ENCODE measurements at places on chromosomes 5 and 9.

DNA sequence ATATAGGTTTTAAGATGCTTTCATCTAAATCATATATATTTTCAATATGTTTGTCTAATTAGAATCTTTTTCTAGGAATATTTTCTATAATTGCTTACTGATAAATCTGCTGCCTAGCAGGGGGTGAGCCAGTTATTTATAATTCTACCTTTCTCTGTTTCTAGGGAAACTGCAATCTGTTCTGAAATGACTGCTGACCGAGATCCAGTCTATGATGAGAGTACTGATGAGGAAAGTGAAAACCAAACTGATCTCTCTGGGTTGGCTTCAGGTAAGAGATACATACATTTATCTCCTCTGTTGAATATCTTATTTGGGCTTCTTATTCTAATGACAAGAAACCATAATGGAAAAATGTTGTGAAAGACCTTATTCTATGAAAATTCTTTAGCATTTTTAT lies 127.3 kb downstream of the XRCC4 start:
- no peak for DNase-seq

DNA sequence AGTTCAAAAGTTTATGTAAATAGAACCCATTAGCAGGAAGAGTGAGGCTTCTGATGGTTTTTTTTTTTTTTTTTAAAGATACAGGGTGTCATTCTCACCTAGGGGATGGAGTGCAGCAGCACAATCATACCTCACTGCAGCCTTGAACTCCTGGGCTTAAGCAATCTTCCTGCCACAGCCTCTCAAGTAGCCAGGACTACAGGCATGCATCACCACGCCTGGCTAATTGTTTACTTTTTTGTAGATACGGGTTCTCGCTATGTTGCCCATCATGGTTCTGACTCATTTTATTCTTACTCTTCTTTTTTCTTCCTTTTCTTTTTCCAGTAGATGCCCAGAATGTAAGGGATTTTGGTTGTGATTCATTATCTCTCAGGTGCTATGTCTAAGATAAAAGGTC lies 201.1 kb downstream of the NNT start:
- DNase-seq: no peak

GRCh38 chr9:99411068-99411467 lies 189.0 kb downstream of the SEC61B start:
- no peak for DNase-seq

DNA sequence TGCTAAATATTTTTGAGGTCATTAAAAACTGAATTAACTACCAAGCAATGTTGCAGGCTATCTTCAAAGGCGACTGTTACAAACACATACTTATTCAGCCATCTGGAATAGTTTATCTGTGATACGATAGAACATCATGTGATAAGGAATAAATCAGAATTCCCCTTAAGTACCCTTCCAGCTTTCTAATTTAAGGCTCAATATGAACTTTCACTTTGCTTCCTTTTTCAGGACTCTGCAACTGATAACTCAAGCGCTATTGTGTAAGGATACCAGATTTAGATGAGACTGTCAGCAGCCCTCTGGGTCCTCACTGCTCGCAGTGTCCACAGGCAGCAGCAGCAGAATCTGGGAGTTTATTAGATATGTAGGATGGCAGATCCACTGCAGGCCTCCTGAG lies 416.3 kb downstream of the SPATA31D1 start:
- DNase-seq: no peak

- DNase-seq: no peak
Measured at GRCh38 chr9:97845130-97845529, 7.9 kb upstream of the FOXE1 start.

DNA sequence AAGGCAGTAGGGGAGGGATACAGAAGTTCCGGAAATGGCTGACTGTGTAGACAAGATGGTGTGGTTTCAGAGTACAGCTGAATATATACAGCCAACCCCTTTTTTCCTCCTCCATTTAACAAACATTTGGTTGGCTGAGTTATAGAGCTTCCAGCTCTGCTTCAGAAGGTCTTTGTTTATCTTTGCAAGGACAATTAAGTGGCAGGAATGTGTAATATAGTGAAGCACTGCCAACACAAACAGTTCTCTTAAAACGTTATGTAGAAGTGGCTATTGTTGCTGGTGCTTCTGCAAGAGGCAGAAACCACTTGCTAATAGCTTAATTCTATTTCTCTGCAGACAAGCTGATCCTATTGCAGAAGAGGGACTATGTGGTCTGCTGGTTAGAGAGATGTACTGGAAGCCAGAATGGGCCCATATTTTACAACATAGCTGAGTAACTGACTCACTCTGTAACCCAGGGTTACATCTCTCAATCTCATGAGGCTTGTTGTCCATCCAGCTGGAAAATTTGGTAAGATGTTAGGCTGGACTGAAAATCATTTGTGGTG lies 62.7 kb upstream of the OSMR start:
- no peak for DNase-seq

DNA sequence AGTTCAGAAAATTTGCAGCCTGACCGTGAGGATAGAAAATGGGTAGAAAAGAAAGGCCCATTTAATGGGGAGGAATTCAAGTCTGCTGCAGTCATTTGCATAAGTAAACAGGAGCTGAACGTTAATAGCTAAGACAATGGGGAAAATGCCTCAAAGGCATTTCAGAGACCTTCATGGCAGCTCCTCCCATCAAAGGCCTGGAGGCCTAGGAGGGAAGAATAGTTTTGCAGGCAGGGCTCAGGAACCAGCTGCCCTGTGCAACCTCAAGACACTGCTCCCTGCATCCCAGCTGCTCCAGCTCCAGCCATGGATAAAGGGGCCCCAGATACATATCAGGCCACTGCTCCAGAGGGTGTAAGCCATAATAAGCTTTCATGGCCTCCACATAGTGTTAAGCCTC lies 32.2 kb upstream of the CDH18 start:
- DNase-seq: no peak

DNA sequence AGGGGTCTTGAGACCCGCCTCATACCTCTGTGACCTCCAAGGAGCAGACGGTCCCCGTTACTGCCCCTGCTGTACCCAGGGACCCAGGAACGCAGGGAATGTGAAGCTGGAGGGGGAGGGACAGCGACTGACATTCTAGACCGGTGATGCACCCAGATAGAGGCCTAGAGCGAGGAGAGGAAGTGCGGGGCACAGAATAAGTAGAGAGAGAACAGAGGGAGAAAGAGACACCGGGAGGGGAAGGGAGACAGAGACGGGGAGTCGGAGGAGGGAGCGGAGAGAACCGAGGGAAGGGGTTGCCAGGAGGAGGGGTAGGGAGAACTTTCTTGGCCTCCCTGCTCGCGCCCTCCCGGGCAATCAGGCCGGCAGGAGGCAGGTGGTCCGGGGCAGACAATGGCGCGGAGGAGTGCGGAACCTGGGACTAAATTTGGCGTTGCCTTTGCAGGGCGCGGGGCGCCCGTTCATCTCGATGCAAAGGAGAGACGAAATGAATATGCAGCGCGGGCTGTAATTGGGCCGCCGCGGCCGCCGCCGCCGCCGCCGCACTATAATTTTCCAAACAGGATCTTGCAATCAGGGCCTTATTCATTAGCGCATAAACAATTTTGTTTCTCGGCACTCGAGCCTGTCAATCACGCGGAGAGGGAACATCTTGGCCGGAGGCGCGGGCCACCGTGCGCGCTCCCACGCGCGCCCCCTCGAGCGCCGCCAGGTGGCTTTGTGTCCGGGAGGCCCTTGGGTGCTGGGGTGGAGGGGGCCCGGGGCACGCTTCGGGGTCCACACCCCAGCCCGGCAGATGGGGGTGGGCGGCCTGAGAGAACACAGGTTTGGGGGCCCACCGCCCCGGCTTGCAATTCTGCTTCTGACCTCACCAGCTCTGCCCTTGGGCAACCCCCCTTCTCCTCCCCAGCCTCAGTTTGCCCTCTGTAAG lies 33.0 kb downstream of the NDUFA8 start:
- no peak for DNase-seq

GRCh38 chr5:124621279-124621678 lies 125.2 kb downstream of the ZNF608 start:
- DNase-seq: no peak

- no peak for DNase-seq
Measured at GRCh38 chr5:16737620-16738364, 121.0 kb upstream of the RETREG1 start.
